ENCODE measurements at places on chromosomes 1 and 21. TPM values are rescaled to one million over a fixed set of nuclear protein-coding genes. Genes with fewer than 3 reads are reported as not detected.

The ABL2 gene
- polyA plus RNA-seq, result 11.2 TPM

The LMX1A gene
- polyA plus RNA-seq, result not detected

- no peak for DNase-seq
Measured at GRCh38 chr1:26582053-26582835, 52.7 kb downstream of the RPS6KA1 start.

The TNFRSF8 gene
- 0.67 TPM for polyA plus RNA-seq

The ADAMTS5 gene
- 20.0 TPM for polyA plus RNA-seq

GRCh38 chr21:41894922-41895557 lies 15.9 kb upstream of the PRDM15 start:
- no peak for DNase-seq

DNA sequence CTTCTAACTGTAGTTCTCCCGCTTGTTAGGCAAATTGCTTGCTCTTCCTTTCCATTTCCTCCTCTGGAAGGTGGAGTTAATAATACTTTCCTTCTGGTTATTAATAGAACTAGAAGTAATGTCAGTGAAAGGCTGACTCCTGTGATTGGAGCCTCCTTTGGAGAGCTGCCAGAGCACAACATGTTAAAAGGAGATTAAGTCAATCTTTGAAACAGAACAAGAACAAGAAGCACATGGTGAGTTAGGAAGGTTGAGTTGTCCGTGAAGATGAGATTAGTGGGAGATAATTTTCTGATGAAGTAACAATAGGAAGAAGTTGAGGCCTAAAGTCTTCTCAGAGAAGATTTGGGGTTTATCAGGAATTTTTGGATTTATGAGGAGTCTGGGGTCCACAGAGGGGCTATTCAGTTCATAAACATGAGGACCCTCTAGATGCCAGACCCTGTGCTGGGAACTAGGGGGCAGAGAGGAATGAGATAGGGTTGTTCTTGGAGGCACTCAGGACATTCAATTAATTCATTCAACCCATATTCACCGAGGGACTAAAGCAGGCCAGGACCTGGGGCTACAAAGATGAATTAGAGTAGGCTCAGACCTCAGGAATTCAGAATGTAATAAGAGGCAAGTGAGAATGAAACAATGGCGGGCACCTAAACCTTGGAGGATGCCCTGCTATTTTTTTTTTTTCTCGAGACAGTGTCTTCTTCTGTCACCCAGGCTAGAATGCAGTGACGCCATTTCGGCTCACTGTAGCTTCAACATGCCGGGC lies 40.7 kb upstream of the DHCR24 start:
- no peak for DNase-seq
